Effector memory CD8-positive, alpha-beta T cell (primary cell): ENCODE measurements at places on chromosomes 12 and 14.
A peak's percentile ranks its signal among the peaks of the same experiment; 100 is the strongest.

GRCh38 chr14:92657457-92658142 lies 90.8 kb downstream of the LGMN start:
- H3K27me3 ChIP-seq = no peaks in the 10 kb centered on the region
- H3K36me3 ChIP-seq = peaks cover 64% of the 10 kb centered on the region
- no peak for DNase-seq
- no peak overlapping the region for H3K4me3 ChIP-seq
- peaks cover 62% of the 10 kb centered on the region for H3K4me1 ChIP-seq
- peak overlapping the region; percentile 91 for H3K27ac ChIP-seq

GRCh38 chr12:57456145-57456700 lies 1.1 kb downstream of the INHBE start:
- peaks cover 10% of the 10 kb centered on the region for H3K36me3 ChIP-seq
- H3K27me3 ChIP-seq = peaks cover 6% of the 10 kb centered on the region
- peaks cover 23% of the 10 kb centered on the region for H3K4me1 ChIP-seq
- peak overlapping the region; percentile 15 for H3K4me3 ChIP-seq
- DNase-seq = no peak

DNA sequence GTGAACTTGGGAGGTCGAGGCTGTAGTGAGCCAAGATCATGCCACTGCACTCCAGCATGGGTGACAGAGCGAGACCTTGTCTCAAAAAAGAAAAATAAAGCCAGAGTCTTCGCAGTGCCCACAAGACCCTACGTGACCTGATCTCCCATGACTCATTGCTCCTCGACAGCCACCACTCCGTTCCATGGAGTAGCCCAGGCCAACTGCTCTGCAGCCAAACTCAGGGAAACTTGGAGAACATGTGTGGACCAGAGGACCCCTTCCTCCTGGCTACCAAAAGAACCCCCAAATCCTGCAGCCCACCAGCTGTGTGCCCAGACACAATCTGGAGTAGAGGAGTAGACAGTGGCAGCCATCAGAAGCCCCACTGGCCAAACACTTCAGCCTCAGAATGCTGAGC lies 32.1 kb upstream of the PPP2R5C start:
- H3K4me3 ChIP-seq = no peak overlapping the region
- H3K36me3 ChIP-seq = peaks cover 21% of the 10 kb centered on the region
- H3K4me1 ChIP-seq = peaks cover 70% of the 10 kb centered on the region
- H3K27me3 ChIP-seq = no peaks in the 10 kb centered on the region

DNA sequence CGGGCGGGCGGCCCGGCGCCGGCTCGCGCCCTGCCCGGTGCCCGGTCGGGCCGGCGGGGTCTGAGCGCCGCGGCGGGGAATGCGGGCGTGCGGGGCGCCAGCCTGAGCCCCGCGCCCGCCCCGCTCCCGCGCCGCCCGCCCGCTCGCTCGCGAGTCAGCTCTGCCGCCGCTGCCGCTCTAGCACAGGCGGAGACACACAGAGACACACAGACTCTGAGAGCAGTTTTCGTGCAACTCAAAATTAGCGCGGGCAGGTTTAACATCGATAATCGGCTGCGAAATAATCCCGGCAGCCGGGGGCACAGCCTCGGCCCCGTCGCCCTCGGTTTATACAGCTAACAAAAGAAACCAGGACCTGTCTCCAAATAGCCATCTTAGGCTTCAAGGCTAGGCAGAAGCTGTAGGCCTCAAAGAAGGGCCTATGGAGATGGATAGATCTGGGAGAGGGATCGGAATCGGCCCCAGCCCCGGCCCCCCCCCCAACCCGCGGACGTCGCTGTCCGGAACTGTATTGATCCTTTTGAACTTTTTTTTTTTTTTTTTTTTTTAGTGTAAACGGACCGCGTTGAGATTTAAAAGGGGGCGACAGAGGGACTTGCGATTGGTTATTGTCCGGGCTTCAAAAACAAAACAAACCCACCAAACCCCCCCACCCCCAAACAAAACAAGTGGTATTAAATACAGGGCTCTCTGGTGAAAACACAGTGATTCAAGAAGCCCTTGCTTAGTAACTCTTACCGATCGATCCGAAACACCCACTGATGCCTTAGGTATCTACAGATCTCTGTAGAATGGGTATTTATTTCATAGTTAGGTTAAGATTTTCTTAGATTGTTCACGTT lies 1.1 kb downstream of the ARID2 start:
- H3K27ac ChIP-seq = peak overlapping the region; percentile 91
- H3K36me3 ChIP-seq = peaks cover 53% of the 10 kb centered on the region
- no peaks in the 10 kb centered on the region for H3K27me3 ChIP-seq
- H3K4me3 ChIP-seq = peak overlapping the region; percentile 100
- peak; percentile 53 for DNase-seq
- H3K4me1 ChIP-seq = peaks cover 47% of the 10 kb centered on the region

GRCh38 chr12:29907461-29907860 lies 123.7 kb upstream of the TMTC1 start:
- H3K4me1 ChIP-seq = no peaks in the 10 kb centered on the region
- H3K4me3 ChIP-seq = no peak overlapping the region

- H3K27ac ChIP-seq = no peak overlapping the region
- no peak for DNase-seq
- no peaks in the 10 kb centered on the region for H3K36me3 ChIP-seq
- peaks cover 24% of the 10 kb centered on the region for H3K4me1 ChIP-seq
- H3K27me3 ChIP-seq = no peaks in the 10 kb centered on the region
Measured at GRCh38 chr12:47270782-47271664, 191.3 kb upstream of the AMIGO2 start.

DNA sequence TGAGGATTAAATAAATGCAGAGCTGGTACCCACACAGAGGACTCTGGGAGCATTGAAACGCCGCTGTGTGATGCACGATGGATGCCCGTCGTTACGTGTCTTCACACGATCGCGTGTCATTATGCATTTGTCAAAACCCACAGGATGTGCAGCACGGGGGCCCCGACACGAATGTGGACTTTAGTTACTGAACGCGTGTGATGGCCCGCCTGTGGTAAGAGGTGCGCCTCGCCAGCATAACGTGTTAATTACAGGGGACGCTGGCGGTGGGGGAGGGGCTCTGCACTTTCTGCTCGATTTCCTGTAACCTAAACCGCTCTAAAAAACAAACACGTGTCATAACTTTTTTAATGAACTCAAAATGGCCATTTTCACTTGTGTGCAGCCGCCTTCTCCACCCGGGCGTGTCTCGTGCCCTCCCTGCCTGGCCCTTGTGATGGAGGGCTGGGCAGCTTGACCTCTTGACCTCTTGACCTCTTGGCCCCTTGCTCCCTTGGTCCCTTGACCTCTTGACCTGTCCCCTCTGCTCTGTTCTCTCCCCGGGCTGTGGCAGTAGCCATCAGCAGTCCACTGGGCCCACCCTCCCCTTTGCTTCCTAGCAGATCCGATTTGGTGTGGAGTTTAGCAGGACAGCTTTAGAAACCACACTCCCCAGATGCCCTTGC lies 33.7 kb upstream of the GALNT9 start:
- H3K4me1 ChIP-seq = no peaks in the 10 kb centered on the region
- H3K27ac ChIP-seq = no peak overlapping the region
- no peak overlapping the region for H3K4me3 ChIP-seq
- no peak for DNase-seq

DNA sequence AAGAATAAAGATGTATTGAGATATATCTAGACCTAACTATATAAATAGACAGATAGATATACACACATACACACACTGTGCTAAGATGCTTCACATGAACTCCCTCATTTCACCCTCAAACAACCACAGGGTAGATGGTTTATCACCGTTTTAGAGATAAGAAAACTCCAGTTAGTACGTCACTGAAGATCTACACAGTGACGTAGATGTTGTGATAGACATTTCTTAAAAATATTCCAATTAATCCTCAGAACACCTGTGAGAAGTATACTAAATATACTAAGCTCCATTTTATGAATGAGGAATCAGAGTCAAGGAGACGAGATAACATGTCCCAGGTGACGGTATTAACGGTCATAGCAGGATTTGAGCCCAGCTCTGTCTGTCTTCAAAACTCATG lies 31.5 kb downstream of the CCDC60 start:
- H3K27me3 ChIP-seq = peaks cover 30% of the 10 kb centered on the region
- H3K27ac ChIP-seq = no peak overlapping the region
- H3K4me1 ChIP-seq = no peaks in the 10 kb centered on the region
- no peak overlapping the region for H3K4me3 ChIP-seq
- no peaks in the 10 kb centered on the region for H3K36me3 ChIP-seq
- no peak for DNase-seq

DNA sequence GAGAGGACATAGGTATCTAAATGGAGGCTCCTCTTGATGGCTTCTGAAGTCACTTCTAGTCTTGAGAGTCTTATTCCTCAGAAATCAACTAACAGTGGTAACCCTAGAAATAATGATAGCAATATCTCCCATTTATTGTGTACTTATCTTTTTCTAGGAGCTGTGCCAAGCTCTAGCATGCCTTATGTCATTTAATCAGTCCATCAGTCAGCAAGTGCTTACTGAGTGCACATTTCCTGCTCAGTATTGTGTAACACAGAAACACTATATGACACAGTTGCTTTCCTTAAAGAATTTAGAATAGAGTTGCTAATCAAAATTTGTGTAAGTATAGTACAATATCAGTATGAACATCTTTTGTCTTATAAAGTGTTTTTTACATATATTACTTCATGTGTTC lies 36.6 kb downstream of the KRT76 start:
- H3K27ac ChIP-seq = no peak overlapping the region
- DNase-seq = no peak
- H3K4me3 ChIP-seq = no peak overlapping the region
- peaks cover 5% of the 10 kb centered on the region for H3K4me1 ChIP-seq

DNA sequence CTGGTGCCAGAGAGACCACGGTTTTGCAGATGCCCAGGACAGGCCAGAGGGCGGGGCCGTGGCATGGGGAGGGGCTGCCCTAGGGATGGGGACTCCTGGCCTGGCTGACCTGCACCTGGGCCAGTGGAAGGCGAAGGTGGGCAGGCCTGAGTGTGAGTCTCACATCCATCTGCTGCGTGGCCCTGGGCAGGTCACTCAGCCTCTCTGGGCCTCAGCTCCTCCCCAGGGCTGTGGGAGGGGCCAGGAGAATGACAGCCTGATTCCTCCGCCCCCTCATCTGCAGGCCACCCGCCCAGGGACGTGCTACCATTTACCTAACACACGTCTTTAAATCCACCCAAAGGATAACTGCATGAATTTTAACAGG lies 90.9 kb downstream of the GALNT9 start:
- H3K4me3 ChIP-seq = no peak overlapping the region
- H3K4me1 ChIP-seq = peaks cover 2% of the 10 kb centered on the region
- H3K27me3 ChIP-seq = no peaks in the 10 kb centered on the region
- H3K36me3 ChIP-seq = no peaks in the 10 kb centered on the region
- H3K27ac ChIP-seq = no peak overlapping the region

- no peak for DNase-seq
- no peak overlapping the region for H3K4me3 ChIP-seq
- H3K36me3 ChIP-seq = peaks cover 17% of the 10 kb centered on the region
- H3K4me1 ChIP-seq = peaks cover 23% of the 10 kb centered on the region
- no peaks in the 10 kb centered on the region for H3K27me3 ChIP-seq
- no peak overlapping the region for H3K27ac ChIP-seq
Measured at GRCh38 chr14:89180546-89180945, 236.5 kb downstream of the FOXN3 start.

GRCh38 chr12:123705935-123706334 lies 6.2 kb upstream of the ATP6V0A2 start:
- no peak overlapping the region for H3K4me3 ChIP-seq
- H3K4me1 ChIP-seq = peaks cover 2% of the 10 kb centered on the region
- no peaks in the 10 kb centered on the region for H3K27me3 ChIP-seq

DNA sequence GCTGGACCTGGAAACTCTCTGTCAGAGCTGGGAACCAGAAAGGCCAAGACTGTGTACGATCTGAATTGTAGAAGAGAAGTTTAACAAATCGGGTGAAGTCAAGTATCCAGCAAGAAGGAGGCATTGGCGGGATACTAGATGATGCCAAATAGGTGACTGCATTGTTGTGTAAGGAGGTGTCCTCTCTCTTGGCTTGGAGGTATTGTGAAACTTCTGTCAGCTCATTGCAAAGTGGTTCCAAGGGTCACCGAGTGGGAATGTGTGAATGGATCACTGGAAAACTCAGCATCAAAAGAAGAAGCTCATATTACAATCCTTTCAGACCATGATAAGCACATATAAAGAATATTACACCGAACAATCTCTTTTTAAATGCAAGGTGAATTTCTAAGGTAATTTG lies 11.7 kb downstream of the NAV3 start:
- no peaks in the 10 kb centered on the region for H3K4me1 ChIP-seq
- no peak overlapping the region for H3K4me3 ChIP-seq
- no peak overlapping the region for H3K27ac ChIP-seq
- no peak for DNase-seq

- no peaks in the 10 kb centered on the region for H3K27me3 ChIP-seq
- no peak for DNase-seq
- H3K4me3 ChIP-seq = no peak overlapping the region
- H3K36me3 ChIP-seq = no peaks in the 10 kb centered on the region
Measured at GRCh38 chr12:91388573-91388972, 206.0 kb upstream of the DCN start.

GRCh38 chr14:68979722-68980451 lies 785 bp upstream of the ACTN1 start:
- H3K27ac ChIP-seq = peak overlapping the region; percentile 47
- no peaks in the 10 kb centered on the region for H3K36me3 ChIP-seq
- H3K4me1 ChIP-seq = peaks cover 12% of the 10 kb centered on the region
- peak overlapping the region; percentile 84 for H3K4me3 ChIP-seq
- DNase-seq = no peak

DNA sequence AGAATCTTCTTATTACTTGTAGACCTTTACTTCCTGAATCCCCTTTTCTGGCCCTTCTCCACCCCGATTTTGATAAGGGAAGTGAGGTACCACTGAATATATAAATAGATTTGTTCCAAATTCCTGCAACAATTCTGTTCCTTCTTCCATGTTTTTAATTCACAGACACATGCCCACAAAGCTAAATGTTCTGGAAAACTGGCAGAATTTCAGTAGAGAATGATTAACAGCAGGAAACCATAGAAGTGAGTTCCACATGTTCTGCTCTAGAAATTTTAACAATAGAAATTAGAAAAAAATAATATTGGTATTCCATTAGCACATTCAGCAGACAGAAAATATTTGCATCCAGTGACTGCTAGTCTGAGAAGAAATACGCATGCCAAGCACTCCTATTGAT lies 139.6 kb downstream of the SLC2A13 start:
- no peaks in the 10 kb centered on the region for H3K36me3 ChIP-seq
- no peak for DNase-seq
- H3K4me1 ChIP-seq = peaks cover 1% of the 10 kb centered on the region
- no peak overlapping the region for H3K4me3 ChIP-seq
- H3K27ac ChIP-seq = no peak overlapping the region

DNA sequence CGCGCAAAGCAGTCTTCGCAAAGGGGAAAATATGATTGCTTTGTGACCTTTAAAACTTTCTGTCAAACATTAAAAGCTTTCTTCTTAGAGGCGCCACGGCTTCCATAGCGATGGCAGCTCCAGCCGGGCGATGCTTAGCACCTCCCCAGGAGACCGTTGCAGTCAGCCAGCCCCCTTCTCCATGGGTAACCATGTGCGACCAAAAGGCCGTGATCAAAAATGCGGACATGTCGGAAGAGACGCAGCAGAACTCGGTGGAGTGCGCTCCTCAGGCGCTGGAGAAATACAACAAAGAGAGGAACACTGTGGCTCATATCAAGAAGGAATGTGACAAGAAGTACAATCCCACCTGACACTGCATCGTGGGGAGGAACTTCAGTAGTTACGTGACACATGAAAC lies 12.7 kb upstream of the STON2 start:
- DNase-seq = no peak
- no peaks in the 10 kb centered on the region for H3K4me1 ChIP-seq
- peaks cover 39% of the 10 kb centered on the region for H3K27me3 ChIP-seq
- H3K4me3 ChIP-seq = no peak overlapping the region

- no peak for DNase-seq
- no peaks in the 10 kb centered on the region for H3K36me3 ChIP-seq
- H3K27ac ChIP-seq = no peak overlapping the region
- H3K27me3 ChIP-seq = no peaks in the 10 kb centered on the region
- H3K4me3 ChIP-seq = no peak overlapping the region
- H3K4me1 ChIP-seq = no peaks in the 10 kb centered on the region
Measured at GRCh38 chr14:82915381-82915780, 1381.7 kb upstream of the SEL1L start.

GRCh38 chr12:108826101-108826806 lies 31.1 kb downstream of the SSH1 start:
- H3K4me1 ChIP-seq = peaks cover 9% of the 10 kb centered on the region
- H3K27me3 ChIP-seq = no peaks in the 10 kb centered on the region
